Peyer's patch (tissue), 4 donors: ENCODE measurements at places on chromosomes 12 and 14.

- no peaks in the 10 kb centered on the region for H3K4me1 ChIP-seq
- DNase-seq: no peak
- no peak overlapping the region for H3K27ac ChIP-seq
Observed at GRCh38 chr12:121550974-121551634, 29.7 kb downstream of the KDM2B start.

DNA sequence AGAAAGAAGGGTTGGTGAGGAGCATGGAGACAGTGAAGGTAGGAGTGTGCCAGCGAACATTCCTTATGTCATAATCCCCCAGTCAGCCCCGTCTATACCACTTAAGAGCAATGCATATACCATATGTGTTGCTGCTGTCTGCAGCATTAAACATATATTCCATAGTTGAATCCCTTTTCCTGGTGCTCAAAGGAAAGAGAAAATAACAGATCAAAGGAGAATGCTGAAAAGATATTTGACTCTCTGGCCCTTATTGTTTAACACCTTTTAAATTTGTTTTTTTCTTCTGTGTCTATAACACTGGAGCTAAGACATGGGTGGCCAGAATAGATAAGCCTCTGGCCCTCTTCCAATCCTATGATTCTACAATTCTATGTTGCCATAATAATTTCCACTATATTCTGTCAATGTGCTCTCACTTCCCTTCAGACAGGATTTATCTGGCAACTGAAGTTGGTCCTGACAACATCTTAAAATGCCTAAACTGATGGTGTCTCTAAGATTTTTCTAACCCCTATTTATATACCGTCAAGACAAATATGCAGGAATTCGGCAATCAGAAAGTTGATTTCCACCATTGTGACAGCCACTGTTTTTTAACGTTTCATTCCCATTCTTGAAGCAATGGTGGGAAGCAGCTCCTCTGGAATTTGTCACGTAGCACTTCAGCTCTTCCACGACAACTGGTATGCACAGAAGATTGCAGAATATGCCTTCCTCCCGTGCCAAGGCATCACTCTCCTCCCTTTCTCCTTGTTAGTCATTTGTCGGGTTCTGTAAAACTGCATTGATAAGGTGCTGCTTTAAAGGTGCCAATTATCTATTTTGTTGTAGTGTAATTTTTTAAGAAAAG lies 204.7 kb downstream of the BCAT1 start:
- no peaks in the 10 kb centered on the region for H3K4me1 ChIP-seq
- no peaks in the 10 kb centered on the region for H3K27me3 ChIP-seq
- H3K27ac ChIP-seq: no peak overlapping the region
- H3K4me3 ChIP-seq: no peak overlapping the region

DNA sequence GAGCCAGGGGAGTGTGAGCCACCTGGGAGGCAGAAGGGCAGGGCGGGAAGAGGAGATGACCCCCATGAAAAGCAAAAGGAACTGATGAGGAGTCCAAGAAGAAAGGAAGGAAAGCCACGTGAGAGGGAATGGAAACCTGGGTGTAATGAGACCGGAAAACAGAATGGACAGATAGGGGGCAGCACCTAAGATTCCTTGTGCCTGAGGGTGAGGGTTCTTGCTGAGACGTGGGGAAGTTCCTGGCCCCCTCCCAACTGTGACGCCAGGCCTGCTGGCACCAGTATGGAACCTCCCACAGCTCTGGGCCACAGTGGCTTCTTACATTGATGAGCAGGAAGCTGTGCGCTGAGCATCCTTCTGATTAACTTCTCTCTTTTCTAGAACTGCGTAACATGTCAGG lies 30.8 kb downstream of the TTC7B start:
- H3K36me3 ChIP-seq: no peaks in the 10 kb centered on the region
- H3K27ac ChIP-seq: no peak overlapping the region
- H3K4me1 ChIP-seq: no peaks in the 10 kb centered on the region

- no peak for DNase-seq
- H3K36me3 ChIP-seq: no peaks in the 10 kb centered on the region
- H3K27me3 ChIP-seq: no peaks in the 10 kb centered on the region
- no peak overlapping the region for H3K27ac ChIP-seq
Observed at GRCh38 chr12:73421832-73422231, 1115.8 kb upstream of the ATXN7L3B start.
